ENCODE measurements at places on chromosomes 12 and 14.

DNA sequence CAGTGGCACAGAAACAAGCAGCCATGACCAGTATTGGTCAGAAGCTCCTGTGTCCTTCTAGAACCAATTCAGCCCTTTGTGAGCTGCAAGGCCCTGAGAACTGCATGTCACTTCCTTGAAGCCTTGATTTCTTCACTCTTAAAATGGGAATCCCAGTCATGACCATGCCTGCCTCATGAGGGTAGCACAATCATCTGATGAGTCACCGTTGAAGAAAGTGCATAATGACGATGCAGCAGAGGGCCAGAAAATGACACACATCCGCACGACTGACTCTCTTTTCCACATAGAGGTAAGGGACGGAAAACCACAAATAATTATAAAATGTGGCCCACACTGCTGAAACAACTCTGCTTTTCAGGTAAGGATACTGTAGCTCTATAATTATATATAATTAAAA is 777.4 kb downstream of the BCL11B start:
- no peak for DNase-seq
- no peaks in the 10 kb centered on the region for H3K27me3 ChIP-seq
- H3K36me3 ChIP-seq = no peaks in the 10 kb centered on the region
- H3K27ac ChIP-seq = no peak overlapping the region
- no peaks in the 10 kb centered on the region for H3K4me1 ChIP-seq
- no peak overlapping the region for H3K4me3 ChIP-seq

DNA sequence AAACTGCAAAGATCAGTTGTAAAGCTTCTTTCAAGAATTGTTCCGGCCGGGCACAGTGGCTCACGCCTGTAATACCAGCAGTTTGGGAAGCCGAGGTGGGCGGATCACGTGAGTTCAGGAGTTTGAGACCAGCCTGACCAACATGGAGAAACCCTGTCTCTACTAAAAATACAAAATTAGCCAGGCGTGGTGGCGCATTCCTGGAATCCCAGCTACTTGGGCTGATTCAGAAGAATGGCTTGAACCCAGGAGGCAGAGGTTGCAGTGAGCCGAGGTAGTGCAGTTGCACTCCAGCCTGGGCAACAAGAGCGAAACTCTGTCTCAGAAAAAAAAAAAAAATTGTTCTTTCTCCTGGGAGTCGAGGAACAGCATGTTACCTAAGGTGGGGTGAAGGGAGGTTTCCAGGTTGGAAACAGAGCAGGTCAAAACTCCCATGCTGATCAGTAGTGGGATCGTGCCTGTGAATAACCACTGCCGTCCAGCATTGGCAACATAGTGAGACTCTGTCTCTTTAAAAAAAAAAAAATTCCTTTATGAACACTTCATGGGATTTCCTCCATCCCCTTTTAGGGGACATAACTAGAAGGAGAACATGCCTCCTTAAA is 13.9 kb downstream of the FBXO34 start:
- DNase-seq = no peak
- no peaks in the 10 kb centered on the region for H3K27me3 ChIP-seq
- no peak overlapping the region for H3K4me3 ChIP-seq

DNA sequence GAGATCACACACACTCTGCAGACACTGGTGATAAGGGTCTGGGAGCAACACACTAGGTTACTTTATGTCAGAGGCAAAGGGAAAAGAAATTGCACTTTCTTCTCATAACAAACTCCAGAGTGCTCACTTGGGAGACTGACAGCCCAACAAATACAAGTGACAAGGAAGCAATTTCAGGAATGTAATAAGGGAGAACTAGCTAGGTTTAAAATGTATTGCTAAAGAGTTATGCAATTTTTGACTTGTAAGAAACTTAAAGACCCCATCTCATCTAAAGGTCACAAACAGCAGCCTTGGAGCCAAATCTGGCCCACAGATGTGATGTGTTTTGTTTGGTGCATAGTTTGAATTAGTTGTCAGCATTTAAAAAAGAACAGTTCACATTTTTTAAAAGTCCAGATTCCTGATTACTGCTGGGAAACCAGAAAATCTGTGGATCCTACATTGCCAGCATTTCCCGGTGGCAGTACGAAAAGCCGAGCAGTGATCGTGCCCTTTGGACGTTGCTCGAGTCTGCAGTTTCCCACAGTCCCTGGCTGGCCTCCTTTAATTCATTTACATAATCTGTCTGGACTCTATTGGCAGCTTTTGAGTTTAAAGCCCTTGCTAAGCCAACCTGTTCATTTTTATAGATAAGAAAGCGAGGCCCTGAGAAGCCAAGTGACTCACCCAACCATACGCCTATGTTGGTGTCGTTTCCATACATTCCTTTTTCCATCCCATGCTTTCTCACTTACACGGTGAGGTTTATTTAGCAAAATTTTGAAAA is 42.0 kb upstream of the ETV6 start:
- H3K27me3 ChIP-seq = no peaks in the 10 kb centered on the region
- no peak overlapping the region for H3K4me3 ChIP-seq
- H3K36me3 ChIP-seq = no peaks in the 10 kb centered on the region
- H3K27ac ChIP-seq = no peak overlapping the region
- DNase-seq = no peak

GRCh38 chr14:103286460-103286859 is 47.6 kb upstream of the EIF5 start:
- DNase-seq = no peak
- H3K27ac ChIP-seq = no peak overlapping the region
- no peaks in the 10 kb centered on the region for H3K36me3 ChIP-seq
- no peaks in the 10 kb centered on the region for H3K4me1 ChIP-seq
- no peak overlapping the region for H3K4me3 ChIP-seq

DNA sequence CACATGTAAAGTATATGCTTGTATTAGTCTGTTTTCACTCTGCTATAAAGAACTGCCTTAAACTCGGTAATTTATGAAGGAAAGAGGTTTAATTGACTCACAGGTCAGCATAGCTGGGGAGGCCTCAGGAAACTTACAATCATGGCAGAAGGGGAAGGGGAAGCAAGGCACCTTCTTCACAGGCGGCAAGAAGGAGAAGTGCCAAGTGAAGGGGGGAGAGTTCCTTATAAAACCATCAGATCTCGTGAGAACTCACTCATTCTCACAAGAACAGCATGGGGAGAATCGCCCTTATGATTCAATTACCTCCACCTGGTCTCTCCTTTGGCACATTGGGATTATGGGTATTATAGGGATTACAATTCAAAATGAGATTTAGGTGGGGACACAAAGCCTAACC is 229.5 kb upstream of the PLXNC1 start:
- DNase-seq = no peak
- no peak overlapping the region for H3K27ac ChIP-seq
- no peaks in the 10 kb centered on the region for H3K4me1 ChIP-seq
- H3K36me3 ChIP-seq = no peaks in the 10 kb centered on the region
- peaks cover 9% of the 10 kb centered on the region for H3K27me3 ChIP-seq

GRCh38 chr12:22993609-22994315 is 368.8 kb downstream of the ETNK1 start:
- no peak for DNase-seq
- no peaks in the 10 kb centered on the region for H3K36me3 ChIP-seq
- no peak overlapping the region for H3K4me3 ChIP-seq
- H3K27me3 ChIP-seq = peaks cover 11% of the 10 kb centered on the region

- no peak overlapping the region for H3K27ac ChIP-seq
- no peak overlapping the region for H3K4me3 ChIP-seq
- H3K27me3 ChIP-seq = no peaks in the 10 kb centered on the region
These were observed 26.0 kb upstream of the RIN3 start for GRCh38 chr14:92487513-92488133.

DNA sequence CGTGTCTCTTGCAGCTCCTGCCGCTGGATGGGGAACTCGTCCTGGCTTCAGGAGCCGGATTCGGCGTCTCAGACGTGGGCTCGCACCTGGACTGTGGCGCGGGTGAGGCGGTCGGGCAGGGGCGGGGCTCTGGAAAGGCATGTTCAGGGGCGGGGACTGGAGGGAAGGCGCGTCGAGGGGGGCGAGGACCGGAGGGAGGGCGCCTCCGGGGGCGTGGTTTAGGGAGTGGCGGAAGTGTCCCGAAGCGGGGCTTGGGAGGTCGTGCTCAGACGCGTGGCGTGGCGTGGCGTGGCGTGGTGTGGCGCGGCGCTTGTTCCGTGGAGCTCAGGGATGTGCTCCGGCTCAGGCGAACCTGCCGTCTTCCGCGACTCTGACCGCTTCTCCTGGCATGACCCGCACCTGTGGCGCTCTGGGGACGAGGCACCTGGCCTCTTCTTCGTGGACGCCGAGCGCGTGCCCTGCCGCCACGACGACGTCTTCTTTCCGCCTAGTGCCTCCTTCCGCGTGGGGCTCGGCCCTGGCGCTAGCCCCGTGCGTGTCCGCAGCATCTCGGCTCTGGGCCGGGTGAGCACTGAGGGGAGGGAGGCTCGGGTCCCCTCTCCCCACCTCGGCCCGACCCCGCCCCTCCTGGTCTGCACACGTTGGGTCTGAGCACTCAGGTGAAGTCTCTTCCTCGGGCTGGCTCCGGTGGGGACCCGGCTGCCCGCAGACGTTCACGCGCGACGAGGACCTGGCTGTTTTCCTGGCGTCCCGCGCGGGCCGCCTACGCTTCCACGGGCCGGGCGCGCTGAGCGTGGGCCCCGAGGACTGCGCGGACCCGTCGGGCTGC is 6.2 kb downstream of the AMN start:
- DNase-seq = peak; percentile 56
- peaks cover 10% of the 10 kb centered on the region for H3K27me3 ChIP-seq
- H3K27ac ChIP-seq = no peak overlapping the region
- H3K4me3 ChIP-seq = peak overlapping the region; percentile 72
- H3K4me1 ChIP-seq = no peaks in the 10 kb centered on the region

- no peak for DNase-seq
- no peaks in the 10 kb centered on the region for H3K27me3 ChIP-seq
- peaks cover 8% of the 10 kb centered on the region for H3K4me1 ChIP-seq
- H3K4me3 ChIP-seq = no peak overlapping the region
- H3K36me3 ChIP-seq = peaks cover 14% of the 10 kb centered on the region
- no peak overlapping the region for H3K27ac ChIP-seq
These were observed 179.2 kb downstream of the CCDC91 start for GRCh38 chr12:28369483-28369882.

- peaks cover 2% of the 10 kb centered on the region for H3K36me3 ChIP-seq
- no peaks in the 10 kb centered on the region for H3K4me1 ChIP-seq
- no peak for DNase-seq
- no peak overlapping the region for H3K4me3 ChIP-seq
- H3K27ac ChIP-seq = no peak overlapping the region
These were observed 284.7 kb downstream of the DUSP6 start for GRCh38 chr12:89067421-89068187.

DNA sequence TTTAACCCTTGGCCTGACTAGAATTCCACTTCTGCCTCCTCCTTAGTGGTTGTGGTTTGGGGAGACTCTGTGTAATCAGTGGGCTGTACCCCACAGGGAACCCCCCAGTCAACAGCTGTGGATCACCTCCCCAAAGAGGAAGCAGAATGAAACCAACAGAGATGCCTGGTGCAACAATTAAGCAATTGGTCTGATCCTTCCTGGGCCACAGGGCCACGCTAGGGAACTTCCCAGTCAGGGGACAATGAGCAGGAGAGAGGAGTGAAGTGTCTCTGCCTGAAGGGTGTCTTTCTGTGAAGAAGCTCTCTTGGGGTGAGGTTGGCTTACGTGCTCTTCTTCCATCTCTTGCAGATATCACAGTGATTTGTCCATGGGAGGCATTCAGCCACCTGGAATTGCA is 8.2 kb downstream of the PDE6H start:
- H3K4me1 ChIP-seq = peaks cover 33% of the 10 kb centered on the region
- peaks cover 2% of the 10 kb centered on the region for H3K36me3 ChIP-seq
- H3K27ac ChIP-seq = no peak overlapping the region
- no peak overlapping the region for H3K4me3 ChIP-seq

DNA sequence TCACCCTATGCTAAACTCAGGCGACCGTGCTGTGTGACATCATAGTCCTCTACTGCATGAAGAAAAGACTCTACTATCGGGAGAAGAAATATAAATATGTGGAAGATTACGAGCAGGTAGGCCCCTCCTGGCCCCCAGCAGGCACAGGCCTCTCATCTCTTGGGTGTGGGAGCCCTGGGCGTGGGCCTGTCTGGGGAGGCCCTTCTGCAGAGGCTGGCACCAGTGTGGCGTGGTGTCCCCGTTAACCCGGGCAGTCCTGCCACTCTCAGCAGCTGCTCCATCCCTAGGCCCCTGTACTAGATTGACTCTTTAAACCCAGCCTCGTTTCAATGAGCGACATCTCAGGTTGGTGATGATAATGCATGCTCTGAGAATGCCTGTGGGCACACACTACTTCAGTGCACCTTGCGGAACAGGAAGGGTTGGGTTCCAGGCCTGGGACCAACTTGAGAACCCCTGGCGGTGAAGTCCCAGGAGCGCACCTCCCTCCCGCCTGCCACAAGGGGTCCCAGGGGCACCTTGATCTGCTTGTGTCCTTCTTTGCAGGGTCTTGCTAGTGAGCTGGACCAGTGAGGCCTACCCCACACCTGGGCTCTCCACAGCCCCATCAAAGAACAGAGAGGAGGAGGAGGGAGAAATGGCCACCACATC is 23.2 kb downstream of the P2RX4 start:
- no peaks in the 10 kb centered on the region for H3K27me3 ChIP-seq
- no peak for DNase-seq
- no peak overlapping the region for H3K4me3 ChIP-seq

GRCh38 chr14:91835197-91835919 is 32.0 kb downstream of the TC2N start:
- H3K4me1 ChIP-seq = peaks cover 70% of the 10 kb centered on the region
- H3K36me3 ChIP-seq = peaks cover 28% of the 10 kb centered on the region
- H3K27ac ChIP-seq = peak overlapping the region; percentile 68
- H3K27me3 ChIP-seq = no peaks in the 10 kb centered on the region
- H3K4me3 ChIP-seq = peak overlapping the region; percentile 84

GRCh38 chr12:163406-163986 is 50.5 kb downstream of the SLC6A12 start:
- peaks cover 8% of the 10 kb centered on the region for H3K4me1 ChIP-seq
- no peak for DNase-seq
- no peak overlapping the region for H3K27ac ChIP-seq
- no peak overlapping the region for H3K4me3 ChIP-seq
- H3K27me3 ChIP-seq = peaks cover 41% of the 10 kb centered on the region

- peaks cover 9% of the 10 kb centered on the region for H3K27me3 ChIP-seq
- no peaks in the 10 kb centered on the region for H3K4me1 ChIP-seq
- H3K36me3 ChIP-seq = no peaks in the 10 kb centered on the region
- H3K27ac ChIP-seq = no peak overlapping the region
- DNase-seq = no peak
- H3K4me3 ChIP-seq = no peak overlapping the region
These were observed 1585.3 kb upstream of the TMEM132C start for GRCh38 chr12:126681676-126682075.

GRCh38 chr14:89855961-89856656 is 98.4 kb downstream of the EFCAB11 start:
- no peaks in the 10 kb centered on the region for H3K4me1 ChIP-seq
- no peak overlapping the region for H3K4me3 ChIP-seq
- H3K27ac ChIP-seq = no peak overlapping the region
- no peaks in the 10 kb centered on the region for H3K27me3 ChIP-seq

GRCh38 chr14:55963295-55963694 is 154.9 kb upstream of the PELI2 start:
- H3K36me3 ChIP-seq = no peaks in the 10 kb centered on the region
- no peak overlapping the region for H3K27ac ChIP-seq
- H3K4me3 ChIP-seq = no peak overlapping the region
- peaks cover 19% of the 10 kb centered on the region for H3K27me3 ChIP-seq
- H3K4me1 ChIP-seq = no peaks in the 10 kb centered on the region

- no peaks in the 10 kb centered on the region for H3K27me3 ChIP-seq
- no peak for DNase-seq
- no peak overlapping the region for H3K27ac ChIP-seq
- no peaks in the 10 kb centered on the region for H3K4me1 ChIP-seq
These were observed 481.8 kb downstream of the TMEM117 start for GRCh38 chr12:44317651-44318126.

GRCh38 chr12:132432721-132433577 is 57.0 kb upstream of the FBRSL1 start:
- no peak overlapping the region for H3K27ac ChIP-seq
- no peak overlapping the region for H3K4me3 ChIP-seq
- H3K36me3 ChIP-seq = no peaks in the 10 kb centered on the region
